Mammary epithelial cell (primary cell): ENCODE measurements at places on chromosomes 4 and X. TPM values are rescaled to one million over a fixed set of nuclear protein-coding genes. Genes with fewer than 3 reads are reported as not detected.

GRCh38 chr4:76723924-76724323 is 174.0 kb downstream of the SOWAHB start:
- DNase-seq = peak; percentile 85

DNA sequence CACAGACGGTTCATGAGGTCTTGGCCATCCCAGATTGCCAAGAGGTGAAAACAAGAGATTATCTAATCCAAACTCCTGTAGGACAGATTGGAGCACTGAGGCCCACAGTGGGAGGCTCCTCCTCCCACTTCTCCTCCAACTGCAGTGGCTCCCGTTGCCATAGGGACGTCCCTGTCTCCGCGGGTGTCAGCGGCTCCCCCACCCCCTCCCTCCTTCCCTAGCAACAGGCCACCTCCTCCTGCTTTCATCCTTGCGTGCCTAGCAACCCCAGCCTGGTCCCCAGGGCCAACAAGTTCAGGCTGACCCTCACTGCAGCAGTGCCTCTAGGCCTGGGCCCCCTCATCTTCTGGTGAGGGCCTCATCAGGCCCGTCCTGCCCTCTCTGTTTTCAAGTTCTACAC is 6.8 kb upstream of the IQSEC2 start:
- DNase-seq = no peak

- no peak for DNase-seq
Observed at GRCh38 chr4:175813821-175814220, 1.8 kb upstream of the GPM6A start.

Gene UCP1
- polyA plus RNA-seq = not detected

GRCh38 chr4:52983563-52984303 is 121.6 kb downstream of the RASL11B start:
- DNase-seq = peak; percentile 42

Gene MAGEB6B
- not detected for polyA plus RNA-seq

Gene OPN1LW
- not detected for polyA plus RNA-seq

Gene AVPR2
- not detected for polyA plus RNA-seq

Gene ASB5
- 0.01 TPM for polyA plus RNA-seq

DNA sequence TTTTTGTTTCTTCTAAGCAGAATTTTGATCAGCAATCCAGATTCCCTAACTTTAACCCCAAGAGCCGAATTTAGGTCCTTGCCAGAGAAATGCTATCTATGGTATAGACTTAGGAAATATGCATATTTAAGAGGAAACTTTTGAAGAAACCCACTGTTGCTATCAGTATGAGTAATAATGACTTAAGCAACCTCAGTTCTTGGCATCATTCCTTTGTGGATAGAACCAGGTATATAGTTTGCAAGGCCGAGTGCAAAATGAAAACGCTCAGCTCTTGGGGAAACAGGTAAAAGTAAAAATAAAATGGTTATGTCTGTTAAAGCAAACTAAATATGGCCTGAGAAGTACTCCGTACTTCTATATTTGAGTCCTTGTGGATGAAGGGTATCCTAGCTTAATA is 78.1 kb downstream of the ARSF start:
- DNase-seq = no peak

Gene LIN54
- polyA plus RNA-seq = 10.1 TPM

Gene DCAF8L2
- not detected for polyA plus RNA-seq

Gene TNMD
- not detected for polyA plus RNA-seq

- DNase-seq = no peak
Observed at GRCh38 chrX:38870361-38870895, 69.2 kb downstream of the MID1IP1 start.

DNA sequence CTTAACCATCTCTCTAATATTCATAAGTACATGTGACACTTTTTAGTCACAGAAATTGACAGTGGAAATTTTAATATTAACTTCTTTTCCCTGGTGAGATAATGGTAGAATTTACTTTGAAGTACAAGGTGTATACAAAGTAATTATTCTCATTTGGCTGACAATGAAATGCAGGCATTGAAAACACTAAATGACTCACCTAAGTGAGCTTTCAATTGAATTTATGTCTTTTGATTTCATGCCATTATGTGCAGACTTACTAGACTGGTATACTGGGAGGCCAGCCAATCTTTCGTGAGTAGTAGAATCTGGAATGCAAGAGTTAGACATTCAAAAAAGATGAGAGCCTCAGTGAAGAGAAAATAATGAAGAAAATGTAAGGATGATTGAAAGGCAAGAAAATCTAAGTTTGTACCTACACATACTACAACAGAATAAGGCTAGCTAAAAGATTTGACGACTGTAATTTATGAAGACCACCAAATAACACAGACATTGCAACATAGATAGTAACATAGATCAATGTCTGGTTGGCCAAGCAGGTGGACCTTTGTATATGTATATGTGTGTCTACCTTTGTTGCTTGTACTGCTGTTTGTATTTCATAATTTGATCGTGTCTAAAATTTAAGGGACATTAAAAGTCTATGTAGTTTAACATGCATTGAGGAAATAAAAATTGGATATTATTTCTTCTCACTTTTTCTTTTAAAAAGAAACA is 459.7 kb downstream of the IL15 start:
- peak; percentile 89 for DNase-seq

DNA sequence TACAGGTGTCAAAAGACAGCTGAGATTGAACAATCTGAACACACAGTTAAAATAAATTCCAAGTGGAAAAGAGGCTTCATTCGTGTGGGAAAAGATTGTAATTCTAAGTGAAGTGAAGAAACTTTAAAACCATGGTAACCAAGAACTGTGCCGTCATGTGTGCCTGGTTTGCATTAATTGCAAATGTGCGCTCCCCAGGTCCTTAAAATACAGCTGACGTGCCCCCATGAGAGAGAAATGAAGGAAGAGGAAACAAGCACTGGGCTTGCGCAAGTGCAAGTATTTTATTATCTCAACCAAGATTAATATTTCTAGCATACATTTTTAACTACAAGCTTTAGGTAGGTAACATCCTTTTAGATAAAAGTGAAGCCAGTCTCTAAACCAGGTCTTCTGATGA is 92.5 kb downstream of the PARM1 start:
- DNase-seq = no peak

GRCh38 chr4:1053080-1053661 is 41.7 kb downstream of the FGFRL1 start:
- no peak for DNase-seq

Gene KLHL13
- 10.5 TPM for polyA plus RNA-seq

- DNase-seq = peak; percentile 16
Observed at GRCh38 chr4:185381288-185382196, 14.2 kb downstream of the LRP2BP start.

DNA sequence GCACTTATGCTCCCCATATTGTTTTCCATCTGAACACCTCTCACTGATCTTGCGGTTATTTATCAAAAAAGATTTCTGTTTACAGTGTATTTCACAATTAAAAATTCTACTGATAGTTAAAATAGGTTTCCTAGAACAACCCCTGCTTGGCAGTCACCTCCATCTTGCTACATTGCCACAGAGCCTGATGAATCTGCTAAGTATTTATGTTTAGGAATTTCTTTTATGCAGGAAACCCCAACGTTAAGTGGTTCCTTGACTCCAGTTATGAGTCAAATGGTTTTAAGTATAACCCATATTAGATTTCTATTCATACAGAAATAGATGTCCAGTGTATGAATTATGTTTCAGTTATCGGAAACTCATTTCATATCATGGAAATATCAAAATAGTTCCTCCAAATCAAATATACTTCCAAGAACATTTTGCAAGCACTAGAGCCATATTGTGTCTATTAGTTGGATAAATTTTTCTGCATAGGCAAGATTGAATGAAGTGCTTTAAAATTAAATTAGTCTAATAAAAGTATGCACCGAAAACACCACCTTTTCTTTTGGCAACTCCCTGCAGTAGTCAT is 20.6 kb downstream of the GALNT7 start:
- no peak for DNase-seq

Gene APLN
- 0.41 TPM for polyA plus RNA-seq

- DNase-seq = no peak
Observed at GRCh38 chr4:61665649-61666048, 465.5 kb downstream of the ADGRL3 start.

GRCh38 chr4:168433571-168433970 is 46.7 kb downstream of the DDX60L start:
- no peak for DNase-seq
